ENCODE measurements at places on chromosomes 3 and 15.

- DNase-seq: peak; percentile 28
Measured at GRCh38 chr3:31472479-31473390, 60.0 kb upstream of the STT3B start.

DNA sequence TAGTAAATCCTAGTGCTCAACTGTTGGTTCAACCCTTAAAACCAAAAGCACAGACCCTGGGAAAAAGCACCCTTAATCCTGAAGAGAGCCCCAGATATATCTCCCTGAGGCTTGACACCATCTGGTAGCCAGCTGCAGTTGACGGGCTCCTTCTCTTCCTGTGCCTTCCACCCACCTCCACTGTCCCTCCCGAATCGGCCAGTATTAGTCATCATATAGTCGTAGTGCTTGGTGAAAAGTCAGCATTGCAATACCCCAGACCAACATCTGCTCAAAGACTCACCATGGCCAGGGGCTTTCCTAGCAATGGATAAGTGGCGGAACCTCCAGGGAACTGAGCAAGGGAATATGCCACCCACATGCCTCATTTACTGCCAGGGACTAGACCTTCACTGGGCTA is 125.6 kb upstream of the CRBN start:
- no peak for DNase-seq

DNA sequence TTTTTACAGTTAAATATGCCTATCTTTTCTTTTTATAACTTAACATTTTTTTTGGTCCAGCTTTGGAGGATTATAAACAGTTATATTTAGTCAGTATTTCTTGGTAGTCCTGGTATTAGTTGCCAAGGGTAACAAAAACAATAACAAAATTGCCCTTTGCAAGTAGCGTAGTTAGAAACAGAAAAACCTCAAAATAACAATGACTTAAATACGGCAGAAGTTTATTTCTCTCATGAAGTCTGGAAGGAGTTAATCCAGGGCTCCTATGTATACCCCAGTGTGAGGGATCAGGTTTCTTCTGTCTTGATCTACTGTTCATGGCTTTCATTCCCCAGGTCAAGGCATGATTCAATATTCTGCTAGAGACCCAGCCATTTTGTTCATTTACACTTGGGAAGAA is 14.1 kb upstream of the MYH15 start:
- DNase-seq: no peak

- DNase-seq: no peak
Measured at GRCh38 chr3:189353318-189353965, 181.7 kb downstream of the TPRG1 start.

DNA sequence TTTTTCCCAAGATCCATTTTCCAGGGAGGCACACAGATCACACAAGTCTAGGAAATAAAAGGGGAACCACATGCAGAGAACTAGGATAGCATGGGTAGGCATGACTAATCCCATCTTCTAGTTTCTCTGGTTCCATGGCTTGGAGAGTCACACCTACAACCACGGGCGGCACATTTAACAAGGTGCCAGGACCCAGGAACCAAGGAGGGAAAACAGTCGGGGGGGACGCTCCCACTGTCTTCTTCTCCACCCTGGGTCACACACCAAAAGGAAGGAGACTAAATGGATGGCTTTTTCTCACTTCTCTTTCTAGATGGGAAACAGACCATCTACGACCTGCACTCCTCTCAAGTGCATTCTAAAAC is 4.6 kb upstream of the SMCO1 start:
- no peak for DNase-seq

DNA sequence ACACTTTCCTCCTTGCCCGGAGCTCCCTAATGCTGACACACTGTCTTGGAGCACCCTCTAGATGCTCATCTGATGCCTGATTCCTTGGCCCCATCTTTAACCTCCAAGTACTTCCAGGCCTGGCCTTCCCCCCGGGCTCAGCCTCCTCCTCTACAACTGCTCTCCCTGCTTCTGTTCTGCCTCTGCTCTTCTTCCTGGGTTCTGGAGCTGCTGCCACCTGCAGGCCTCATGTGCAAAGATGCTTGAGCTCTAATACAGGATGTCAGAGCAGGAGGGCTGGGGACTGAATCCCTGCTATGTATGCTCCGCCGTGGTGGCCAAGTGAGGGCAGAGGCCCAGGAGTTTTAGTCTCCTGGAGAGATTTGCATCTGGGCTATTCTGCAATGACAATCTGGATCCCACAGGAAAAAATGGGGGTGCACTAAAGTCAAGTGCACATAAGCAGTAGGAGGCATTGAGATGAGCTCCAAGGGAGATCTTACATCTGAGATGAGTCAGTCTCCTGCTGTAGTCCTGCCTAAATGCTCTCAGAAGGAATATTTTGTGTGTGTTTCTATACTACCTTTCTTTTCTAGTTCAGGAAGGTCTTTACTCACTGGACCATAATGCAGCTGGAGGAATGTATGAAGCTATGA is 296.3 kb downstream of the UACA start:
- peak; percentile 57 for DNase-seq

DNA sequence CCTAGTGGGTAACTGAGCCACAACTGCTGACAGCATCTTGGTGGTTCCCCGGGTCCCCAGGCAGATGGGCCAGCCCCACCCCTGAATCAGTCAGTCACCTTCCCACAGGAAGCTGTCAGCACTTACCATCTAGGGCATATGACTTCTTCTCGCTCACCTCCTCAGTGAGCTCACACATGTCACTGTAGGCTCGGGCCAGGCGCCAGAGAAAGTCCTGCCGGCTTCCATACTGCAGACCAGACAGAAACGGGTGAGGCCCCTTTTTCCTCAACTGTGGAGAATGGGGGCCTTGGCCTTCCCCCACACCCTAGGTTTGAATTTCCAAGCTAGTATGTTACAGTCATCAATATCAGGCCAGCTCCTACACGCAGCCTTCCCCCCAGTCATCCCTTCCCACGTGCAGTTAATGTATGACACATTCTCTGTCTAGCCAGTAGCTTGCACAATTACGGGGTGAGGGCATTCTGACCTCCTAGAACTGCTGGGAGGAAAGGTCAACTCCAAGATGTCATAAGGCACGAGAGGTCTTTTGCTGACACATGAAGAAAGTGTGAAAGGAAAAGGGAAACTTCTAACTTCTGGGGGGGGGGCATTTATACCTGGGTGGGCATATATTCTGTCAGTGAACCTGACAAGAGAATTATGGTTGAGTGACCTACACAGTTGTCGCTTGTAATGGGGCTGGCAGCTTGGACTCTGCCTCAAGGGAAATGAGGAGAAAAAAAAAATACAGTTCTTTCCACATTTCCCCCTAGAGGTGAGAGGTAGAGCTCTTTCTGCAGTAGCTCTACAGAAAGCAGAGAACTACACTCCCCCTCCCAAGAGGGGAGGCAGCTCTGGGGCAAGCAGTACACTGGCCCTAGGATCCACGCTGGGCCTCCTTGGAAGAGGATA is 10.9 kb downstream of the RMDN3 start:
- DNase-seq: peak; percentile 81

DNA sequence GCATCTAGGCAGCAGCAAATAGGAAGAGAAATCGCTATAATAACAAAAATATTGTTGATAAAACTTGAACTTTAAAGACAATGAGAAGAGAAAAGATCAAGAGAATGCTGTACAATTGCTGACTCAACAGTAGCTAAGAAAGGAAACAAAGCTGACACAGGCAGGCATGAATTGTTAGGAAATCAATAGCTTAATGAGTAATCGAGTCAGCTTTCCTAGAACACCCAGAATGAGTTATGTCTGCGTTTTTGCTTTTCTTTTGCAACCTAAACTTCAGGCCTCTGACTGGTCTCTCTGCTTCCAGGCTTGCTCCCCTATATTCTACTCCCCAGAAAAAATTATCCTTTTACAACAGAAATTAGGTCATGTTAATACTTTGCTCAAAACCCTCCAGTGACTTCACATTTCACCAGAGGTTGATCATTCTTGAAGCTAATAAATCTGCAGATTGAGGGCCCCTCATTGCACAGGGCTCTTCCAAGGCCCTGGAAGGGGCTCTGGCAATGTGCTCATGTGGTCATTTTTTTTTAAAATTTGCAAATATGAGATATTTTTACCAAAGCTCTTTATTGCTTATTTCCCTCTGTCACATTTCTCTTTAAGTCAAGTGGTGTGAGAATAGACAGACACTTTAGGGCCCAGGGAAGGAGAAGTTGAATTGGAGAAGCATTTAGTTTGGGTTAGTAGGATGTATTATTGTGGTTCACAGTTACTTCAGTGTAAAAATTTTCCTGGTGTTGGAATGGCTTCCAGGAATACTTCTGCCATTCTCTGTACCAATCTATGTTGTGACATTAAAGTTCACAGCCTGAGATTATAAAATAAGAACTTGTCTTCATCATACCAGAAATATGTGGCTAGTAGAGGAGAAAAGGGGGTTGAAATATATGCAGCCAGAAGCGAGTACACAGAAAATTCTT is 116.3 kb downstream of the TMCO5A start:
- no peak for DNase-seq

DNA sequence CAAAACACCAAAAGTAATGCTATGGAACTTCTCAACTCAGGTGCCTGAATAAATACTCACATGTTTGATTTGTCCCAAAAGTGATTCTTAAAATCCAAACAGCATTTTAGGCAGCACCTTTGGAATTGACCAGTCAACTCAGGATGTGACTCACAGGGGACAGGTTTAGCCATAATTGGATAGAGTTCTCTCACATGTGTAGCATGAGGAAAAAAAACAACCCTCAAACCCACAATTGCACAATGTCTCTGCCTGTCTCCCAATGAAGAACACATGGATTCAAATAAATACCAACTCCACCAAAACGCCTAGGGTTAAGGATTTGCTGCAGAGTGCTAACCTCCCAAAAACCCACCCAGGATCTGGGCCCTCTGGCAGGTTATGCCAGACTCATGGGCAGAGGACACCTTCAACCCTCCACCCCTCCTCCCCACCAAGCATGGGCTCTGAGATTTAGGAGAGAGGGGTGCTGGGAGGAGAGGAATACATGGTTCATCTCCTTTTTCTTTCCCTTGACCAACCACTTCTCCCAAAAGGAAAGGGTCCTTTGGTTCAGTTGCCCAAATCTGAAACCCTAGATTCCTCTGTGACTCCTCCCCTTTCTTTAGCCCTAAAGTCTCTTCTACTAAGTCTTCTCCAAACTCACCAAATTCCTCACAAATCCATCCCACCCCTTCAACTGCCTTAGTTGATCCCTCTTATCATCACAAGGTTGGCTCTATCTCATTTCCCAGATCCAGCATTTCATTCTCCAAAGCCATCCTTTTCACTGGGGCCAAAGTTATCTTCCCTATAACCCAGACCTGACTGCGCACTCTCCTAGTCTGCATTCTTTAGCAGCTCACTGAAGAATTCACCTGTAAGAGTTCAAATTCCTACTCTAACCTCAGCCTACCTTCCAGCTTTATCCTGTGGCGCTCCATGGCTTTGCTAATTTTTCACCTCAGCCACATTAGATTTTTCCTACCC is 7.7 kb downstream of the RYK start:
- DNase-seq: no peak

GRCh38 chr3:21390136-21390535 is 360.9 kb downstream of the ZNF385D start:
- no peak for DNase-seq

GRCh38 chr3:134722969-134723368 is 72.1 kb upstream of the EPHB1 start:
- DNase-seq: no peak

DNA sequence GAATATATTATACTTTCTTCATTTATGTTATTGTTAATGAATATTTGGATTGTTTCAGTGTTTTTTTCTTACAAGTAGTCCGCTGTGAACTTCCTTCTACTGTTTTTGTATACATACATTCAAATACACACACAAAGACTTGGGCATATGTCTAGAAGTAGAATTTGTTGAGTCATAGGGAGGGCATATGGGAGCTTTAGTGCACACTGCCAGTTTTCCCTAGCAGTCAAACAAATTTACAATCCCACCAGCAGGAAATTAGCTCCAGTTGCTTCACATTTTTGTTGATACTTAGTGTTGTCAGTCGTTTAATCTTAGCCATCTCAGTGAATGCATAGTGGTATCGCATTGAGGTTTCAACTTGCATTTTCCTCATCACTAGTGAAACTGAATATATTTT is 492.3 kb downstream of the DIPK2A start:
- no peak for DNase-seq

DNA sequence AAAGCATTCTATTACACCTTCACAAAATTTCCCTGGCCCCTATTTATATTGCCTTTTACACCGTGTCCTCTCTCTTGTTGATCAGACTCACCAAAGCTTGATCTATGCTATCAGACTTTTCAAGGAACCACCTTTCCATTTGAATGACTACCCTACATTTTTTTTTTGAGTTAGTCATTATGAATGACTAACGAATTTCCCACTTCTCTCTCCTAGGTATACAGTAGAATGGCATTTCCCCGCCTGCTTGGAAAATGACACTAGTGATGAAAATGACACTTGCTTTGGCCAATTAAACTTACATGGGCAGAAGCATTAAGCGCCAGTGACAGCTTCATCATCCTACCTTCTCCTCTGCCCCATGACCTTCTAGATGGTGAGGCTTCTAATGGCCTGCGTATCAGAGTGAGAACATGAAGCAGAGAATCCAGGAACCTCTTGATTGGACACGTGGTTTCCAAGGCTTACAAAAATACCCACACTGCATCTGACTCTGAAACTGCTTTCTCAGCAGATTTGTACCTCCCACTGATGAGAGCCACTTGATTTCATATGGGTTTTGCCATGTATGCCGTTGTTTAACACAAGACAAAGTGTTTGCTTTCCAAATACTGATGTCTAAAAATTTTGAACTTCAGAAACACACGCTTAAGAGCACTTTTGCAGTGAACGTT is 370.5 kb downstream of the CTNNB1 start:
- no peak for DNase-seq

GRCh38 chr15:82710208-82710555 is 507 bp upstream of the AP3B2 start:
- DNase-seq: no peak

GRCh38 chr15:26631894-26632293 is 141.0 kb downstream of the GABRB3 start:
- DNase-seq: no peak

DNA sequence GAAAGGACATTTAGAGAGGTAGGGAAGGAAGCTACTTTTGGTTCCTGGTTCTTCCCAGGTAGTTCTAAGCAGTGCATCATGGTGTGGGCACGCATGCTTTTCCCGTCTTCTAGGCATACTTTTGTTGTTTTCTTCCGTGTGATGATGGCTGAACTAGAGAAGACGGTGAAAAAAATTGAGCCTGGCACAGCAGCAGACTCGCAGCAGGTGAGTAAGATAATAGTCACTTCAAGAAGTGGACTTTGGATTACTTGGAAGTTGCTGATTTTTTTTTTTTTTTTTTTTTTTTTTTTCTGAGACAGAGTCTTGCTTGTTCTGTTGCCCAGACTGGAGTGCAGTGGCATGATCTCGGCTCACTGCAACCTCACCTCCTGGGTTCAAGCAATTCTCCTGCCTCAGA is 17.9 kb downstream of the FANCD2OS start:
- no peak for DNase-seq

Data from CD4-positive, alpha-beta T cell treated with Interleukin-12 subunit alpha and Interleukin-12 subunit beta, for 1 hour (primary cell).